ENCODE measurements at places on chromosomes 5 and 9.

- DNase-seq = no peak
Observed at GRCh38 chr9:20307621-20308020, 314.7 kb downstream of the MLLT3 start.

- DNase-seq = no peak
Observed at GRCh38 chr5:16864631-16865131, 71.4 kb downstream of the MYO10 start.

- no peak for DNase-seq
Observed at GRCh38 chr5:61620699-61621182, 288.7 kb downstream of the ZSWIM6 start.

DNA sequence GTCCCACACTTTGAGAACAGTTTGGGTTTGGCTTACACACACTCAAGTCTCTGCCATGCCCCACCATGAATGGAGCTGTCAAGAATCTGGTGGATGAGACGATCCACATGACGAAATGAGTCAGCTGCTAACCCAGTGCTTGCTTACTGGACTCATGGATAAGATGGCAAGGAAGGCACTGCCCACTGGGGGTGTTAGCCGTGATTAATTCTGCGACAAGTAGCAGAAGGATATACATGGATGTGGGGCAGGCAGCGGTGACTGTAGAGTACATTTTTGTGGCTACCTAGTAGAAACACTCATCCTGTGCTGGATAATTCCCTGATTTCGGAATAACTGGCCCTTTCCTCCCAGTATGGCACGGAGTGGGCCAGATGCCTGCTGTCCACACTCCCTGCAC is 77.5 kb downstream of the SPATA31C2 start:
- no peak for DNase-seq

- DNase-seq = no peak
Observed at GRCh38 chr5:135271533-135272310, 127.3 kb downstream of the MACROH2A1 start.

DNA sequence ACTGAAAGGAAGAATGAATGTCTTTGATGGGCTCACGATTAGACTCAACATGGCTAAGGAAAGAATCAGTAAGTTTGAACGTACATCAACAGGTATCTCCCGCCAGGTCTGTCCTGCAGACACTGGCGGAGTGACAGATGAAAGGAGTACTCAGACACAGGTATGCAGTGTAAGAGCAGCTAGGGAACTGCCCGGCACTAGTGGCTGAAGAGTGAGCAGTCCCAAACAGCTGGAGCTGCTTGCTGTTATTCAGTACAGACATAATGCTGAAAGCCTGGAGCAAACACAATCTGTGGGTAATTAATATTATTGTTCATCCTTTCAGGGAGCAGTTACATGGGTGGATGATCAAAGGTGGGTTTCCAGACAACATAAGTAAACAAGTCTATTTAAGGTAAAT is 835.5 kb downstream of the TLE4 start:
- DNase-seq = no peak

GRCh38 chr5:36584009-36584875 is 22.2 kb upstream of the SLC1A3 start:
- DNase-seq = no peak

GRCh38 chr5:142670804-142671203 is 15.1 kb downstream of the FGF1 start:
- no peak for DNase-seq

GRCh38 chr9:86563936-86564335 is 209.7 kb upstream of the TUT7 start:
- no peak for DNase-seq

- no peak for DNase-seq
Observed at GRCh38 chr9:97425973-97426336, 14.1 kb downstream of the TDRD7 start.

- peak; percentile 50 for DNase-seq
Observed at GRCh38 chr5:76256116-76256889, 146.8 kb upstream of the IQGAP2 start.

GRCh38 chr5:2125901-2126265 is 243.2 kb upstream of the IRX4 start:
- DNase-seq = no peak

DNA sequence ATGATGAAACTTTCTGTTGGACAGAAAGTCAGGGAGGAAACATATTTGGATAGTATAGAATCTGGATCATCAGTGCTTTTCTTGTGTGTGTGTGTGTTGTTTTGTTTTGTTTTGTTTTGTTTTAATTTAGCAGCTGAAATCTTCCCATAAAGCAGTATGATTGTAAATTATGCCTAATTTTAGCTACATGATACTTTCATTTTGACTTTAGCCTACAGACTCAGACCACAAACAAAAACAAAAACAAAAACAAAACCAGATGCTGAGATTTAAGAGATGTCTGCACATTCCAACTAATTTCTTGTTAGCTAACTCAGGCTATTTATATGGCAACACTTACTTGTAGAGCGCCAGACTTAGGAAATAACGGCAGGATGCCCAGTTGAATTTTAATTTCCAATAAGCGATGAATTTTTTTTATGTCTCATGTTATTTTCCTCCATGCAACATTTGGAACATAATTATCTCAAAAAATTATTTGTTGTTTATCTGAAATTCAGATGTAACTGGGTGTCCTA is 119.5 kb upstream of the TRPC7 start:
- DNase-seq = no peak

DNA sequence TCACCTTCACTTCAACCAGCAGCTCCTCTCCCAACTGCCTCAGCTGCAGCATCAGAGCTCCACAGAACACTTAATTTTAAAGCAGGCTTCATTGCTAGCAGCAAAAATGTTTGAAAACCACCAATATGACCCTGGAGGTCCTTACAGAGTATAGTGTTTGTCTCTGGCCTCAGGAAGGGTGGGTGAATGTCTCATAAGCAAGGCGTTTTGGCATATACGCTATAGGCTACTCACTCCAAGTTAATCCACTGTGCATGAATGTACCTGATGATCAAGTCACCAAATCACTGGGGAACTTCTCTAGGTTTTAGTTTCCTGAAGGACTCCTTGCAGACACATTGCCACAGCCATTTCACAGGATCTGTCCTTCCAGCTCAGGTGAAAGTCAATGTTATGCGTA is 125.3 kb downstream of the GABBR2 start:
- DNase-seq = no peak

DNA sequence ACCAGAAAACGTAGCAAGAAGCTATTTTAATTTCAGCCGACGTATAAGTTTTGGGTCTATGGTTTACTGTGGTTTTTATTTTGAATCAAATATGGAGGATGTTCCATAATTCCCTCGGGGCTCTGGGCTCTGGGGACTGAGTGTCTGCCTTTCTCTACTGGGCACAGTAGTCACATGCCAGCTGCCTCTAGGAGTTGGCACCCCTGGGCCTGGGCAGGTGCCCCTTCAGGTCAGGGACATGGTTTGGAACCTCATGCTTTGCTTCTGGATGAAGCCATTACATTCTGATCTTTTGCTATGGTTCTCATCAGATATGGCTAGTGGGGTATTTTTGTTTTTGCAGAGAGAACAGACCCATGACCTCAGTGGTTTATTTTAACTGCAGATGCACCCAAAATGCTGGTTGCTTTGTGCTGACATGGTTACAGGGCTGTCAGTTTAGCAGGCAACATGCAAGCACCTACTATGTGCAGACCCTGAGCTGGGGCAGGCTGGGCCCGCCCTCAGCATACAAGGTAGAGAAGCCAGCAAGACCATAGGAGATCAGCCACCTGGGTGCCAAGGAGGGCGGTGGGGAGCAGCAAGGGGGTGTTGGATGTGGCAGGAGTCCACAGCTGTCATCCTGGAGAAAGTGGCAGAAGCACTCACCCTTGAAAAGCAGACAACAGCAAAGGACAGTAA is 54.5 kb upstream of the PSD2 start:
- DNase-seq = no peak

All from activated T-cell treated with anti-CD3 and anti-CD28 coated beads, Interleukin-2, amount 50 U/mL, for 48 hours (primary cell).